ENCODE measurements at places on chromosomes 2 and 18.
A peak's percentile ranks its signal among the peaks of the same experiment; 100 is the strongest.

DNA sequence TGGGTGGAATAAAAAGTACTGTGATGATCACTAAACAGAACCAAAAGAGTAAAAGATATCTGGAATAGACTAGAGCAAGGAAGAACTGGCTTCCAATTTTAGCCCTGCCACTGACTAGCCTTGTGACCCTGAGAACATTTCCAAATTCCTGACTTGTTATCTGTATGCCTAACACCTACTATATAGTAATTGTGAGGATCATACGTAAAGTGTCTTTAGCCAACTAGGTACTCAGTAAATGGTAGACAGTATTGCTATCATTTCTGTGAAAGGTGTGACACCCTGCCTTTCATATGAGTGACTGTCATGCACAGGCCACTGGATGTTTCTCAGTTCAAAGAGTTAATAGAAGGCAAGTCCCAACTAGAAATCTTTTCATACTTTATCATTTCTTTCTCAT is 29.8 kb downstream of the CYTIP start:
- no peak for DNase-seq

- no peak for DNase-seq
Observed at GRCh38 chr2:88521445-88522073, 69.1 kb upstream of the FOXI3 start.

DNA sequence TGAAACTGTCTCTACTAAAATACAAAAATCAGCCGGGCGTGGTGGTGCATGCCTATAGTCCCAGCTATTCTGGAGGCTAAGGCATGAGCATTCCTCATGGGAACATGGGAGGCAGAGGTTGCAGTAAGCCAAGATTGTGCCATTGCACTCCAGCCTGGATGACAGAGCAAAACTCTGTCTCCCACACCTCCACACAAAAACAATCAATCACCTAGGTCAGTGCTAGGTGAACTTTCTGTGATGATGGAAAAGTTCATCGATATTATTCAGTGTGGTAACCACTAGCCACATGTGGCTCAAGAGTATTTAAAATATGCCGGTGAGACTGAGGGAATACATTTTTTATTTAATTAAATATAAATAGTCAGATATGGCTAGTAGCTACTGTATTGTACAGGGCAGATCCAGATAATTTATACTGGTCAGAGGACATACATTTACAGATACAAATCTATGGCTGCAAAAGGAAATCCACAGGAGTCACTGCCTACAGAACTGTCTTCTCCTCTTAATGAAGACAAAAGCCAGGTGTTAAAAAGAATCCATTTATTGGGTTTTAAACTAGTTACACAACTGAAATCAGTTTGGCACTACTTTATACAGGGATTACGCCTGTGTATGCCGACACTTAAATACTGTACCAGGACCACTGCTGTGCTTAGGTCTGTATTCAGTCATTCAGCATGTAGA is 3.9 kb upstream of the GPR75 start:
- DNase-seq = no peak

DNA sequence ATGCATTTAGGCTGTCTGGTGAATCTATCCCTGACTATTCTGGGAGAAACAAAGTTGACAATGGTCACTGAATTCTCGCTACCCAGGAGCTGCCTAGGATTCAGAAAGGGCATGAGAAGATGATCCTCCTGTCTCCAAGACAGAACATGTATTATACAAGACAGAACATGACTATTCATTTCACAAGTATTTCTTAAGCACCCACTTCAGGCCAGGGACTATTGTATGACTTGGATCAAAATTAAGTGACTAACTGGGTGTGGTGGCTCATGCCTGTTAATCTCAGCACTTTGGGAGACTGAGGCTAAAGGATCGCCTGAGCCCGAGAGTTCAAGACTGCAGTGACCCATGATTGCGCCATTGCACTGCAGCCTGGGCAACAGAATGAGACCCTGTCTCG is 235.8 kb upstream of the RAB12 start:
- DNase-seq = peak; percentile 65

GRCh38 chr18:48848641-48849143 is 102.1 kb downstream of the SMAD7 start:
- no peak for DNase-seq

GRCh38 chr2:130756053-130756873 is 923 bp downstream of the AMER3 start:
- DNase-seq = peak; percentile 47

GRCh38 chr2:127358044-127358443 is 29.7 kb downstream of the MAP3K2 start:
- no peak for DNase-seq

DNA sequence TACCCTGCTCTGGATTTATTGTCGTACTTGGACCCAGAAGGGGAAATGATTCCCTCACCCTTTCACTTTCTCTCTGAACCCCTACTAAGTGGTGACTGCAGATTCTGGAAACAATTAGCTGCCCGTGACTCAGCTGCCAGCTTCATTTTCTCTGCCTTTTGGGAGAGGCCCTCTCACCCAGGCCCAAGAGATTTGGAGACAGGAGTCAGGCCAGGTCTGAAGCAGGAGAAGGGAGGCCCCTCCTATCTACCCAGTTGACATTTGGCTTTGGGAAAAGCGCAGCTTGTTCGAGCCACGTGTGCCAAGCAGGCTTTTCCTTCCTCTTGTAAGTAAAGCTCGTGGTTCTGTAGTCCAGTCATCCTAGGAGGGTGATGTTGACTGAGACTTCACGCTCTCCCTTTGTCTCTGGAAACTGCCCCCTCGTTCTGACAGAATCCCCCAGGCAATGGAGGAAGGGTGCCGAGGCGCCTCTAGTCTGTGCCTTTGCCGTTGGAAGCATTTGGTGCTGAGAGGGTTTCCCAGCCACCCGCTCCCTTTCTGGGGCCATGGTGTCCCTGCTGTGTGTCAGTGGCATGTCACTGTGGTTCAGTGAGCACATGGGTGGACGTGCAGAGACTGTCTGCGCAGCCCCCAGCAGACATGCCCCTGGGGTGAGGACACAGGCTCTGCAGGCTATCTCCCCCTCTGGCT is 8.6 kb downstream of the OXER1 start:
- DNase-seq = peak; percentile 80

DNA sequence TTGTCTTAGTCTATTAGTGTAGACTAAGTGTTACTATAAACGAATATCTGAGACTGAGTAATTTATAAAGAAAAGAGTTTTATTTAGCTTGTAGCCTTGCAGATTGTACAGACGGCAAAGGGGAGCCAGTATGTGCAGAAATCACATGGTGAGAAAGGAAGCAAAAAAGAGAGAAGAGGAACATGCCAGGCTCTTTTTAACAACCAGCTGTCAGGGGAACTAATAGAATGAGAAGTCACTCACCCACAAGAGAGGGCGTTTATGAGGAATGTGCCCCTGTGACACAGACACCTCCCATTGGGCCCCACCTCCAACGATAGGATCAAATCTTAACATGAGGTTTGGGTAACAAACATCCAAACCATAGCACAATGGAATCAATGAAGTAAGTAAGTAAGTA is 20.6 kb upstream of the ZNF804A start:
- no peak for DNase-seq

GRCh38 chr2:71934595-71935261 is 212.9 kb downstream of the CYP26B1 start:
- DNase-seq = peak; percentile 92

DNA sequence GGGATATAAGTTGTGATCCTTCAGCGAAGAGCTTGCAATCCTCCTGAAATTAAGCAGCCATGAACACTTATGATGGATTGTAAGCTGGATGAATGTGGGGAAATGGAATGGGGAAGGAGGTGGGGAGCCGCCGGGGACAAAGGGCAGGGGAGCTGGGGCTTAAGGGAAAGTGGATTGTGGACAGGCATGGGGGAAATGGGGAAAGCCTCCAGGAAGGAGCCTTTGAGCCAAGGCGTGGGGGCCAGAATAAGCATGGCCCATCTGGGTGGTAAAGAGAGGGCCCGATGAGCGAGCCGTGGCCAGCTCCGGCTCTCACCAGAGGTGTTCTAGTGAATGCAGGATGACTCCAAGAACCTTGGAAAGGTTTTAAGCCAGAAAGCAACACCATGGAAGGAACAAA is 124.0 kb downstream of the SMAD7 start:
- no peak for DNase-seq

GRCh38 chr2:235692076-235692475 is 198.2 kb downstream of the AGAP1 start:
- DNase-seq = no peak

DNA sequence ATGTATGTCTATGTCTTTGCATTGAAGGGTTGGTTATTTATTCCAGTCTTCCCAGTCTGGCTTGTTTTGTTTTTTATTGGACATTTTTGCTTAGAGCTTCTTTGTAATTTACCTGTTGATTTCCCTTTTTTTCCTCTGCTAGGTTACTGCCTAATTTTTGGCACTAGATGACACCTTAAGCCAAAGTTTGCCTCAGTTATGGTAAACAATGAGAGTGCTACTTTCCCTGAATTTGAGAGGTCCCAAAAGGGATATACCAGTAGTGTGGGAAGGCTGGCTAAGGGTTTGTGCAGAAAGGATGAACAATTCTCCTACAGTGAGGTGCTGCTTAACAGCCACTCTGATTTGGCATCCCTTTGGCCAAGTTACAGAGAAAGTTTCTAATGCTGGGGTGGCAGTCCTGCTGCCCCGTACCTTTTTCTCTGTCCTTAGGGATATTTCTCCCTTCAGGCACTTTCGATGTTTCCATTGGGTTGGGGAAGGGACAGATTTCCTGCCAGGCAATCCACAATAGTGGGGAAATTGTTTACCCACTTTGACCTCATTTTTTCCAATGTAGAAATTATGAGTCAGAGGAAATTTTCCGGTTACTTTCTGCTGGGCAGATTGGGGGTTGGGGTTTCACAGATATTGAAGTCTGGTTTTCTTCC is 354.9 kb downstream of the PTPRM start:
- DNase-seq = peak; percentile 79

DNA sequence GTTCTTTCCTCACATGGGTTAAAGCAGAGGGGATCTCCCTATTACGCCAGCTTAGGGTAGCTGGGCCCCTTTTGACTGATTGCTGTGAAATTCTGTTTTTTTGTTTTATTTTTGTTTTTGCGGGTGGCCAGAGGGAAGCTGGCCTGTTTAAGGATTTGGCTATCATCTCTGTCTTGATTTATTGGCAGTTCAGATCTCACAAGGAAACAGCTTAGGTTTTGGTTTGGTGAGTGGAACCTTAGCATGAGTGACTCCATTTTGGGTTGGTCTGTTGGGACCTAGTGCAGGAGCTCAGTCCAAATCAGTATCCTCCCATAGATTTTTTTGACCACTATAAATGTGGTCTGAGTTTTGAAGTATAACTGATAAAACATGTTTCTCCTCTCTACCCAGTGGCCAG is 25.6 kb upstream of the NTSR2 start:
- no peak for DNase-seq

GRCh38 chr2:215881582-215881981 is 131.8 kb downstream of the MREG start:
- peak; percentile 75 for DNase-seq

DNA sequence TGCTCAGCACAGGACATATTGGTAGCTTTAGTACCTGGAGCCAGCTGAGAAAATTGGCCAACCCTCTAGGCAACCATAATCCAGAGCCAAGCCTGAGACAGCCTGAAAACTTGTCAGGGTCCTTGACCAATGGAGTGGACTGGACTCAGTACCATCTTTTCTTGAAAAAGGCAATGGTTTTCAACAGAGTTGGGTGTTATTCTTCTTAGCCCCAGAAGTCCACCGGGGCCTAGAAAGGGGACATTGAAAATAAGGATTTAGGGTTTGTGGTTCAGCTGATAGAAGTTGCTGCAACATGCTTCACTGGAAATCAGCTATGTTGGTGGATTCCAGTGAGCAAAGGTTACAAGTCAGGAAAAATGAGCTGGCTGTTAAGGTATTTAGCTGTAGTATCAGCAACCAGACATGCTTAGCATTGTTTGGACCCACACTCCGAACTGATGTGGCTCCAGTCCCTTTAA is 22.1 kb upstream of the CNOT11 start:
- DNase-seq = peak; percentile 35

DNA sequence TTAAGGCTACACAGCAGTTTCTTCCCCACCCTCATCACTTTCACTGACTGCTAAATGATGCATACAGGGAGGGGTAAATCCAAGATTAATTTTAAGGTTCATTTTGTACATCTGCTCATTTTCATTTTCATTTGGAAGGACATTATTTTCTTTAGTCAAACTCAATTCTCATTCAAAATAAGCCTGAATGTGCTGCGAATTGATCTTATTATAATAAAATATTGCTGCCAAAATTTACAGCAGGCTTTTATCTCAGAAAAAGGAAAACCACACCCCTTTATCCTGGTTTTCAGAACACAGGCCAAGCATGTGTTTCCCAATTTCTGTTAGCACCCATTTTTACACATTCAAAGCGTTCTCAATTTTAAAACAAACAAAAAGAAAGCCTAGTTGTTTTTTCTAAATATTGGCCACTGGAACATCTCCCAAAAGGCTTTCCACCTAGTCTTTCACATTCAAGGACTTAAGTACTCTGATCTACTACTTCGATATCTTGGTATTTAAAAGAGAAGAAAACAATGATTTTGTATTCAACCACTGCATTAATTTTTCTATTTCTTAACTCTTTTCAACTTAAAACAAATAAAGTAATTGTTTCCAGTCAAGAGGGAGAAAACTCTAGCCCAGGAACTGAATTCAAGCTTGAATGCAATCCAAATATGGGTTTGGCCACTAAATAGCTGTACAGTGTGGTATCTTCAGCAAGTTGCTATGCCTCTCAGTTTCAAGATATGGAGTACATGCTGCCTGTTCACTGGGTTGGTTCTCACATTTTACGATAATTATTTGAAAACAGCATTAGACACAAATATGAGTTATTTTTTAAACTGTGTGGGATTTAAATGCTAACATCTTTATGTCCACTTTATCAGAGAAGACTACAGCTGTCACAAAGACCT is 52.5 kb downstream of the CDH2 start:
- DNase-seq = peak; percentile 47

DNA sequence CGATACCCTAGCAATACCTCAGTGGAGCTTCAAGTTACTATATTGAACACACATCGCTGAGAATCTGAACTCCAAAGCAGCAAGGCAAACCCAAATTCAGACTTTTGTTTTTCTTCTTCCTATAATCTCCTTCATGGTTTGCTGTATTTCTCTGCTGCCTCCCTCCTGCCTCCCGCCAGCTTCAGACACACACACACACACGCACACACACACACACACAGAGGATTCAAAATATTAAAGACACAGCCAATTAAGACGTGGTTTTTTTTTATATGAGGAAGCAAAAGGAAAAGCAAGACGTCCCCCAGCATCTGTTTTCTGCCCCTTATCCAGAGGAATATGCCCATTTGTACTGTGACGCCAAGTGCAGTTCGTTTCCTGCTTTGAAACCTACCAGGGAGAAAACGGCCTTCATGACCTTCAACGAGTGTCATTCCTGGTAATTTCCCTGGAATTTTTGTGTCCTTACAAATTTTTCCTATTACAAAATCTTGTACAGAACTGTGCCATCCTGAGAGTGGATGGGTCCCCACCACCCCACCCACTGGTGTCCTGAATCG is 547.9 kb upstream of the ID2 start:
- DNase-seq = no peak

- no peak for DNase-seq
Observed at GRCh38 chr2:207385076-207385475, 144.7 kb upstream of the CREB1 start.

GRCh38 chr18:32469691-32470459 is 807 bp downstream of the GAREM1 start:
- peak; percentile 63 for DNase-seq

GRCh38 chr2:7619203-7619970 is 702.2 kb downstream of the RNF144A start:
- peak; percentile 40 for DNase-seq

All from GM23248 (cell line).